ENCODE measurements at places on chromosomes 5 and 9. TPM values are rescaled to one million over a fixed set of nuclear protein-coding genes. Genes with fewer than 3 reads are reported as not detected.

The GPR21 gene
- total RNA-seq = 0.38 TPM

The SMIM23 gene
- total RNA-seq = not detected

The C9 gene
- 0.28 TPM for total RNA-seq

The FAM221B gene
- total RNA-seq = not detected
